ENCODE measurements at places on chromosomes 2 and 18. TPM values are rescaled to one million over a fixed set of nuclear protein-coding genes. Genes with fewer than 3 reads are reported as not detected.

- DNase-seq, result no peak
These were observed 6.5 kb upstream of the WNT6 start for GRCh38 chr2:218852911-218853667.

DNA sequence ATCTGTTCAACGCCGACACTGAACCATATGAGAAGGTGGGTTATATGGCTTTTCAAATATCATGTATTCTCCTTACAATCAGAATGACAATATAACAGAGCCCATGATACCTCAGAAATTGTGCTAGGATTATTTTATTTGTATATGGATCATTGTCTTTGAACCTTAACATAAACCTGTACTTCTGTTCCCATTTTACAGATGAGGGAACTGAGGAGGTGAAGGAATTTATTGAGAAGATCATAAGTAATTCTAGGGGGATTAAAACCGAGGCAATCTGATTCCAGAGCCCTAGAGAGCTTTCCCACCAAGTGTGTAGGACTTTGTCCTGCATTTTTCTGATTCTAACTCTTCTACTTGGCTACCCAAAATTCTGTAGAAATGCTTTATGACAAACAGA, 279.8 kb upstream of the FANCL start:
- DNase-seq, result no peak

DNA sequence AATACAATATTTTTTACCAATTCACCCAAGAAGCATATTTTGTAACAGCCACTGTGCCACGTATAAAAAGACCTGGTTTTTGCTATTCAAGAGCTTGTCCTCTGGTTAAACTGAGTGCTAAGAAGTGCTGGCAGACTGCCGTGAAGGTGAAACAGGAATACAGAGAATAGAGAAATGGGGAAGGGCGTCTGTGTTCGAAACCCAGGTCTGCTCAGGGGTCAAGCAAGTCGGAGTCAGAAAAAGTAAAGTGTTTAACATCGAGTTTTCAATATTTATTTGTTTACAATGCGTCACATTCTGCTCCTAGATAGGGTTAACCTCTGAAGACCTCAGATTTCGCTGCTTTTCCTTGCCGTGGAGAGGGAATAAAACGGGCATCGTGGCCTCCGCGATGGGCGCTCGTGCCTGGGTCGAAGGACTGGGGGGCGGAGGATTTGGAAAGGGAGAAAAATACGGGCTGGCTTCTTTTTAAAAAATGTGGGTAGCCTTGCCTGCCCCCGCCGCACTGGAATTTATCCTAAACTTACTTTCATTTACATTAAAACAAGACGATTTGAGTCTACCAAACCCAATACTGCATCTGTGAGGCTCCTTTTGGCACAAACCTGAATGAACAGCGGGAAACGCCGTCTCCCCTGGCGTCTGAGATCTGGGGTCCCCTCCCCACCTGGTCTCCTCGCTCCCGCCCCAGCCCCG, 1.1 kb upstream of the SNTG2 start:
- DNase-seq, result no peak

Gene SKA1
- 4.1 TPM for total RNA-seq

Gene GNAL
- 14.7 TPM for total RNA-seq

Gene C2orf78
- not detected for total RNA-seq

All from kidney epithelial cell (primary cell).